ENCODE measurements at places on chromosomes 2 and 18. TPM values are rescaled to one million over a fixed set of nuclear protein-coding genes. Genes with fewer than 3 reads are reported as not detected.

Gene ACVR1
- 35.4 TPM for total RNA-seq

Gene ABCG8
- not detected for total RNA-seq

Gene POTEJ
- total RNA-seq, result not detected

Gene REV1
- 36.1 TPM for total RNA-seq

Gene CRYGC
- not detected for total RNA-seq

Gene PFN4
- 0.62 TPM for total RNA-seq

Gene ADAM17
- 43.8 TPM for total RNA-seq

Gene DNER
- 0.55 TPM for total RNA-seq

Gene SERPINB11
- not detected for total RNA-seq

Gene RAPGEF4
- total RNA-seq, result 1.00 TPM

Gene G6PC2
- not detected for total RNA-seq

Gene ANKRD29
- 2.3 TPM for total RNA-seq

Gene REG3G
- not detected for total RNA-seq

Gene UGT1A4
- total RNA-seq, result not detected

Data from uterine smooth muscle cell (primary cell).